Activated gamma-delta T cell treated with Interleukin-2 at 50 U/mL for 16 hours (primary cell): ENCODE measurements at places on chromosomes 12 and 14.

DNA sequence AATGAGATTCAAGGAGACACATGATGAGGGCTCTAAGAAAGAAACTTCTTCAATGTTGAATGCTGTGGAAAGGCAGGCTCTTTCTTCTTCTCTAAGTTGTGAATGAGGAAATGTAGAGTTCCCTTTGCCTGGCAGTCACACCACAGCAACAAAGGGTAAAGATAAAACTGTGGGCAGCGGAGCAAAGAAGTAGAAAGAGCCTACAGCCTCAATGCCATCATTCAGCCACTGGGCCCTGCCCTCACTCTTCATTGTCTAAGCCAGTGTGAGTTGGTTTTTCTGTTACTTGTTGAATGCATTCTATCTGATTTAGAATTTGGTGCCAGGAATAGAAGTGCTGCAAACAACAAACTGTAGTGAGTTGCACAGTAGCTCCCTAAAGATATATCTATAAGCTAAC lies 12.2 kb downstream of the SDR9C7 start:
- DNase-seq: no peak

DNA sequence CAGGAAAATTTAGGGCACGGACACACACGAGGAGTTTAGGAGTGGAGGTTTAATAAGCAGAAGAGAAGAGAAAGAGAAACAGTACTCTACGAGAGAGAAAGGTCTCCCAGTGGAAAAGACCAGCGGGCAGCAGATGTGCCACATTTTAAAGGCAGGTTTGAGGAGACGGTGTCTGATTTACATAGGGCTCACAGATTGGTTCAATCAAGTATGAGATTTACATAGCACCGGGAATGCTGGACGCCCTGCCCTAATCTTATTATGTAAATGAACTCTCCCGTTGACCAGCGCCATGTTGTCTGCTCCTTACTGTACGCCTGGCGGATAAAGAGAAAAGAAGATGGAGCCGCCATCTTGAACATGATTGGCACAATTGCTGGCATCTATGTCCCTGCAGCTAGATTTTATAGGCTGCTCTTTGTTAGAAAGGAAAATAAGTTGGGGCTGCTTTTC lies 17.9 kb downstream of the NFKBIA start:
- no peak for DNase-seq

DNA sequence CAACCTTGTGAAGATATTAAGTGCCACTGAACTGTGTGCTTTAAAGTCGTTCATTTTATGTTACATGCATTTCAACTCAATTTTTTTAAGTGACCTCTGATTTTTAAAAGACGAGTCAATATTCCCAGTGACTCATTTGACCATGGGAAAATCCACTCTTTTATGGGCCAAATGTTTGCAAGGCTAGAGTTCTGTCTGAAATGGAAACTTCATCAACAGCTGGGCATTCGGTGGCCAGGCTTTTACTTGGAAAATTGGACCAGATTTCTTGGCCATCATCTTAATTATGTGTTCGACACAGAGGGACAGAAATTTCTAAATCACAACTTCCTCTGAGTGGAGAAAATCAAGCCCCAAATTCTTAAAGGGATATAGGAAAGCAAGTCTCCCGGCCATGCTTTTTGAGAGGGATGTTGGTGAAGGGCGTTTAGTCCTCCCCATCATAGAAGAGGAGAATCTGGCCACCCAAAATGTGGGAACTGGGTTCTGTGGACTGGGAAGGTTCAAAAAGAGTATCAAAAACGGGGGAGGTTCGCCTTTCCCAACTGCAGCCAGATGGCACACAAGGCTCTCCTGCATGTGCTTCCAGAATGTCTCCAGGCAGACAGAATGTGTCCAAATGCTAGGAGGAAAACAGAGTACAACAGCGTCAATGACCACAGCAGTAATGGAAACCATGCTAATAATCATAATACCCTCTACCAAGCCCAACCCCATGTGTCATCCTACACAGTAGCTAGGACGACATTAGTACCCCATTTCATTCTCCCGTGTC lies 40.9 kb upstream of the FZD10 start:
- DNase-seq: no peak

- DNase-seq: no peak
Observed at GRCh38 chr12:57116580-57117281, 5.6 kb upstream of the STAT6 start.

GRCh38 chr12:55072083-55072482 lies 52.3 kb downstream of the NEUROD4 start:
- peak; percentile 69 for DNase-seq

- DNase-seq: no peak
Observed at GRCh38 chr14:100606687-100607610, 19.7 kb upstream of the BEGAIN start.
